Activated CD4-positive, alpha-beta T cell treated with anti-CD3 and anti-CD28 coated beads, Interleukin-2, Interleukin-4, amounts not matched to agents 100 ng/mL and 50 ng/mL, durations not matched to agents 16 hours and 8 hours (primary cell): ENCODE measurements at places on chromosomes 11 and 22.

DNA sequence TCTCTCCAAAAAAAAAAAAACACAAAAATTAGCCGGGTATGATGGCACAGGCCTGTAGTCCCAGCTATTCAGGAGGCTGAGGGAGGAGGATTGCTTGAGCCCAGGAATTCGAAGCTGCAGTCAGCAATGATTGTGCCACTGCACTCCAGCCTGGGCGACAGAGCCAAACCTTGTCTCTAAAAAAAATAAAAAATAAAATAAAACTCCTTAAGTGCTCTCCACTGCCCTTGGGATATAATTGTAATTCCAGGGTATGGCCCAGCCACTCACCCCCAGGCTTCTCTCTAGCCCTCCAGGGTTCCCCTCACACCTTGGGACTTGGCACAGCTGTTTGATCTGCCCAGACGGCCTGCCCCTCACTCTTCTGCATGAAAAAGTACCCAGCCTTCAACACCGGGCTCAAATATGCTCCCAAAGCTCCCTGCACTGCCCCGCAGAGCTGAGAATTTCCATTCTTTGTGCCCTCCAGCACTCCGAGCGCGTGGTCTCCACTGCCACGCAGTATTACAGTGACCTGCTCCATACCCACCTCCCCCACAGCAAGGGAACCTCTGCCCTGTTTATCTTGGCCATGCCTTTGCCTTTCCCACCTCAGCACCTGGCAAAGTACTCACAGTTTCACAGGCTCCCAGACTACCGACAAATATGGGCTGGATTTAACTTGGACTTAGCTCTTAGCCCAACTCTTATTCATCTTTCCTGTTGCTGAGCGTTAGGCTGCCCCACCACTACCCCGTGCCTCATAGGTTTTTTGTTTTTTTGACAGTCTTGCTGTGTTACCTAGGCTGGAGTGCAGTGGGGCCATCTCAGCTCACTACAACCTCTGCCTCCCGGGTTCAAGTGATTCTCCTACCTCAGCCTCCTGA, 7.6 kb upstream of the FTH1 start:
- no peak for DNase-seq

- DNase-seq = no peak
These were observed 757 bp downstream of the SPI1 start for GRCh38 chr11:47377571-47378009.

DNA sequence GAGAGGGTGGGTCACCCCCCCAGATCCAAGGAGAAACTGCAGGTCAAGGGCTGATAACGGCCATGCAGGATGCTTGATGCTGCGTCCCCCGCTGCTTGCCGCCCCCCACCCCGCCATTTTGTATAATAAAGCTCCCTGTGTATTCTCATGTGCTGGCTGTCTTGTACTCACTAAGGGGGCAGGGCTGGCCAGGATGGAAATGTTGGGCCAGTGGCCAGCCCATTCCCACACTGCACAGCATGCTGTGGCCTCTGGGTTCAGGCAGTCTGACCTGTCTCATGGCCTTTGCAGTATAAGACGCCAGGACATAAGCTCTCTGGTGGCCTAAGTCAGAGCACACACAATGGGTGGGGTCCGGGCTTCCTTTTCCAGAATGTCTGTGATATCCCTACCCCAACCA, 421 bp upstream of the PRR33 start:
- DNase-seq = no peak

- no peak for DNase-seq
These were observed 18.5 kb downstream of the SLC35F2 start for GRCh38 chr11:107840129-107840484.

DNA sequence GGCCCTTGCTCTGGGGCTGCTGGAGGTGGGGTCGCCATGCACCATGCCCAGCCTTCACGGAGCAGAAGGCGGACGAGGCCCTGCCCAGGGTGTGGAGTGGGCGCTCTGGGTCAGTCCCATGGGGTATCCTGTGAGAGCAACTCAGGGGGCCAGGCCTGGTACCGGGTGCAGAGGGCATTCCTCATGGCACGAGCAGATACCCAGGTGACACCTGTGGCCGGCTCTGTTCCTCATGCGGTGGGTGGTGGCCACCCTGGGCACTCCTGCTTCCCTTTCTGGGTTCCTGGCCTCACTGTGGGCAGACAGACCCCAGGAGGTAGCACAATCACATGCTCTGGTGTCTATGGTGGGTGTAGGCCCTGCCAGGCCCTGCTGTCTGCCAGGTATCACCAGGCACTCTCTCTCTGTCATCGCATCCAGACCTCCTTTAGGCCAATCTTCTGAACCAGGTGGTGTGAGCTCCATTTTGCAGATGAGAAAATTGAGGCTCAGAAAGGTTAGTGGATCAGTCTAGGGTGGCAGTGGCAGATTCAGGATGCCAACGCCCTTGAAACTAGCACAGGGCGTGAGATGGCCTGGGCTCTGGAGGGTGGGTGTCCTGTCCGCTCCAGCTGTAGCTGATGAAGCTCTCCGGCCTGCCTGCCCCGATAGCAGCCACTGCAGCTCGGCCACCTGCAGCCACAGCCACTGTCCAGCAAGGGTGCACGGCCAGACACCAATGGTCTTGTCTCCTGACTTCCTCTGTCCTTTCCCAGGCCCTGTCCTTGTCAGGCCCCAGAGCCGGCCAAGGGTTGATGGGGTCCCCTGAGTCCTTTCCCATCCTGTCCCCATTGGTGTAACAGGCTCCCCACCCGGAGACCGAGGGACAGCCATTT, 15.1 kb downstream of the DGKZ start:
- DNase-seq = no peak

DNA sequence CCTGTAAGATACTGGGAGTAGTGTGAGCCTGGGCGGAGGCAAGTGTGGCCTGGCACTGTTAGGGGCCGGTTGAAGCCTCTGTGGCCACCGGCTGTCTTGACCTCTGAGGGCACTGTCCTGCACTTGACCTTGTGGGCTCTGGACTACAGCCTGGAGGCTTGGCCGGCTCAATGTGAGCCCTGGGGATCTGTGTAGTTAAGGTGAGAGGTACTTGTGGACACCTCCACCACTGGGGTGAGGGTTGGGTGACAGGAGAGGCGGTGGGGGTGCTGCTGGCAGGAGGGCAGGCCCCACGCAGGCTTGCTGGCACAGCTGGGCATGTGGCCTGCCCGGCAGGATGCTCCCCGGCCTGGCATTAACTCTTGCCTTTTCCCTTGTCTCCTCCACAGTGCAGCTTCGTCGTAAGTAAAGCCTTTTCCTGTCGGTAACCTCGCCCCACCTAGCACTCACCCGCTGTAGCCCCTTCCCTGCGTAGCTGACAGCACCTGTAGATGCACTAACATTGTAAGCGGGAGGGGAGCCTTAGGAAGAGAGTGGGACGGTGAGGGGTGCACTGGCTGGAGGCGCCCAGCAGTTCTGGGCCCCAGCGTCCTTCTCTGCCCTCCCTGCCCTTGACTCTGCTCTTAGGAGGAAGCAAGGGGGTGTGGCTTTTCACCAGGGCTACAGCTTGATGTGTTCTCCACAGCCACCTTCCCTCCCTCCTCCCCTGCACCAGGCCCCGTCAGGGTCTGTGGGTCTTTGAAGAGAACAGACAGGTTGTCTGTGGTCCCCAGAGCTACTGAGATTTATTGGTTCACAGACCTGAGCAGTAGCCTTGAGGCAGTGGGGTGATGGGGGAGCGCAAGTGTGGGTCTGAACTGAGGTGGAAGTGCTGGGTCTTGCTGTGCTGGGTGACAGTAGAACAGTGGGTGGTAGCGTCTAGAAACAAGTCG, 17.6 kb downstream of the INCENP start:
- no peak for DNase-seq

- DNase-seq = no peak
These were observed 79.6 kb downstream of the CELSR1 start for GRCh38 chr22:46457502-46458488.

DNA sequence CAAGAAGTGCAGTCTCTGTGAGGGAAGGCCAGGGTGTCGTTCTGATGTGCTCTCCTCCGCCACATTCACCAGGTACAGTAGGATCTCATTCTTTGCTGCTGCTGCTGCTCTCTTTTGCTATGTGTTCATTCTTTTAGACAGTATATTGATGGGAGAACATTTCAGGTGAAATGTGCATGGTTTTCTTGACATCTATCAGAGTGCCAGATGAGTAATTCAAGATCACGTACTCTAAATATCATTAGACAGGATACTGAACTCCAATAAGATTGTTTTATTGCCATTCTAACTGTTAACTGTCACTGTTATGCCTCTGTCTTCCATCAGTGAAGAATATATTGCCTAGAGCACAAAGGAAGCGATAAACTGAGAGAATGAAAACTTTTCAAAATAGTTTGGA, 771.0 kb upstream of the ARHGAP42 start:
- no peak for DNase-seq

DNA sequence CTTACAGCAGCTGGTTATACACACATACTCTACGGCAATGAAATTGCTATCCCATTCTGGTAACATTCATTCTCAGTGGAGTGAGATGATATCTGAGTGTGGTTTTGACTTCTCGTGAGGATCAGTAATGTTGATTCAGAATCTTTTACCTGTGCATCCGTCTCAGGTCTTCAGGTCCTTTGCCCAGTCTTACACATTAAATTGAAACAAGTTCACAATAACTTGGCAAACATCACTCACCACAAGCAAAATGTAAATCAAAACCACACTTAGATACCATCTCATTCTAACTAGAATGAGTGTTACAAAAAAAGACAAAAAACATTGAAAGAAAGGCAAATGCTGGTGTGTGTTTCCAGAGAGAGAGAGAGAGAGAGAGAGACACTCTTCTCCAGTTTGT, 14.0 kb downstream of the RGL4 start:
- peak; percentile 76 for DNase-seq

DNA sequence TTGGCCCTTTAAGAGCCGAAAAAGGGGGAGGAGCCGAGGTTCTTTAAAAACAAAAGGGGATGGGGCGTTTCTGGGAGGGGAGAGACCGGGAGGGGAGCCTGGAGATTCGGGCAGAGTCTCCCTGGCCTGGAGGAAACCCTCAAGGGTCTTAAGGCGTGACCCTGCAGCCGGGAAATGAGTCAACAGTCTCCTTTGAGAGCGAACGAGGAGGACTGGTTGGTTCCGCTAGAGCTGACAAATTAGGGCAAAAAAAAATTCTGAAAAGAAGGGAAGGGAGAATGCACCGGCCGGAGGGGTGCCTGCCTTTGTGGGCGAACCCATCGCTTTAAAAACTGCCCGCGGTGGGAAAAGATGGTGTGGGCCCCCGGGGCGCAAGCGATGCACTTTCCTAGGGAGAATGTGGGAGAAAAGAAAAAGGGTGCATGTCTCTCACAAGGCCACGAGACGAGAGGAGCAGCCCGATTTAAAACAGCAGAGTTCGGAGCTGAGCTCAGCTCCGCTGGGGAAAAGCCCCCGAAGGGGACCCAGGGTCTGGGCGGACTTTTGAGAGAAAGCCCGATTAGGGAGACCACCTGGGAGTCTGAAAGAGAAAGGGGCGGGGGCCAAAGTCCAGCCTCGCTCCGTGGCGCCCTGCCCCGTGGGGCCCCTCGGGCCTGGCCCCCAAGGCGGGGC, 874 bp downstream of the ZFTA start:
- DNase-seq = peak; percentile 48

DNA sequence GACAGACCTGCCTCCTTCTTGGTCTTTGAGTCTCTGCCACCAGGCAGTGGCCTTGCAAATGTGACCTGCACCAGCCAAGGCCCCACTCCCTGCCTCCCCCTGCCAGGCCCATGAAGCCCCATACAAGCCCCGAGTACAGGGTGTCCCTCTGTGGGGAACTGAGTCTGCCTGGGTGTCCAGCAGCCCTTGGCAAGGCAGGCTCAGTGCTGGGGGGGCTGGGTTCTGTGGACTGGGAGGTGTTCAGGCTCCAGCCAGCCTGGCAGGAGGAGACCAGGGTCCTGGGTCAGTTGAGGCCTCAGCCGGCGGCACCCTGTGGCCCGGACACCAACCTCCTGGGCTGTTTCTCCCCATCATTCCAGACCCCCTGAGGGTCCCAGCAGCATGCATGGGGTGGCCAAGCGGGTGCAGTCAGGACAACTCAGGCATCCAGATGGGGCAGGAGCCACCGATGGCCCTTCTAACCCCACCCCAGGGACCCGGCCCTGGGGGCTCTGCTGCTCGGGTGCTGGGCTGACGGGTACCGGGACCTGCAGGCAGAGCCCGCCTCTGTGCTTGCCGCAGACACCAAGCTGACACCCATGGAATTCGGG, 5.7 kb downstream of the MUC5AC start:
- DNase-seq = no peak

GRCh38 chr11:11992257-11993212, 15.9 kb downstream of the DKK3 start:
- no peak for DNase-seq

DNA sequence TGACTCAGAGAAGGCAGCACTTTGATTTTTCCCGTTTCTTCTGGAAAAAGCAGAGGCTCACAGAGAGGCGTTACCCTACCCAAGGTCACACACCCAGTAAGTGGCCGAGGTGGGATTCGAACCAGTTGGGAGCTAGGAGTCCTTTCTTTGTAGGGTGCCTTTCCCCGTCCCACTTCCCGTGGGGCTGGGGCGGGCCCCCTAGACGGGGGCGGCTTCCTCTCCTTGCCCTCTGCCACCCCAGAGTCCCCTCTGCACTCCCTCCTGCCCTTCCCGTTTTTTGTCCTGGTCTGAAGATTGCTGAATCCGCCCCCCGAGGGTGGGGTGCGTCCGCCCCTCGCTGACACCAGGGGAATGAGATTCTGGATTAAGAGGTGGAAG, 747 bp downstream of the TPCN2 start:
- DNase-seq = peak; percentile 10

GRCh38 chr11:118224511-118225188, at the start of gene JAML:
Gene JAML, minus strand, starts transcription at chr11:118225011. Its CDS starts 10,145 bp downstream, at chr11:118214866.
- DNase-seq = peak; percentile 88

DNA sequence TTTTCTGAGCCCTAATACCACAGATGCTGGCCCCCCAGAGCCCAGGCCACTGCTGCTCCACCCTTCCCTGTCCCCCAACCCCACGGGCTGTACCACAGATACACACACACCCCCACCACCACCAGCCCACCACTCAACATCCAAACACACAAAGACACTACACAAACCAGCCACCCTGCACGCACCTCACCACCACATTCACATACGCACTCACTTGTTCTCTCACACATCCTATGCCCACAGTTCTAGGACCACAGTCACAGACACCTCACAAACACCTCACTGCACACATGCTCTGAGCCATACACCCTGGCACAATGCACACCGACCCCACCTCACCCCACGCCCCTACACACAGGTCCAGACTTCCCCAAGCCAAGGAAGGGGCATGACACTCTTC, 22.5 kb upstream of the OAF start:
- no peak for DNase-seq

GRCh38 chr11:73784734-73785133, 2.9 kb upstream of the MRPL48 start:
- DNase-seq = no peak
